Activated T-cell treated with anti-CD3 and anti-CD28 coated beads, Interleukin-2, amount 50 U/mL, for 72 hours (primary cell): ENCODE measurements at places on chromosomes 1 and 21. TPM values are rescaled to one million over a fixed set of nuclear protein-coding genes. Genes with fewer than 3 reads are reported as not detected.

DNA sequence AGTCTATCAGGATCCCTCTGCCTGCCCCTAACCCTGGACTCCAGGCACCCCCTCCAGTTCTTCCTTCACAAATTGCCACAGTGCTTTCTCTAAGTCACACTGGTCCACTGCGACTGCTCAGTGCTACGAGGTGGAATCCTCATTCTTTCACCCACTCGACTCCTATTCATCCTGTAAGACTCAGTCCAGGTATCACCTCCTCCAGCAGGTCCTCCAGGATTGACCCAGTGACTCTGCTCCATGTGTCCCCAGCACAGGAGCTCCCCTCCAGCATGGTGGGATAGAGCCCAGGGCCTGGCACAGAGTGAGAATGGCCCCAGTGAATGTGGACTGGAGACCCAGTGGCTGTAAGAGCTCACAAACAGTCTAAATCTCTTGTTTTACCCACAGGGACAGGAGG is 45.5 kb upstream of the WNT4 start:
- no peak overlapping the region for H3K4me3 ChIP-seq
- DNase-seq = no peak
- H3K27ac ChIP-seq = no peak overlapping the region
- H3K27me3 ChIP-seq = peaks cover 19% of the 10 kb centered on the region
- H3K36me3 ChIP-seq = no peaks in the 10 kb centered on the region

DNA sequence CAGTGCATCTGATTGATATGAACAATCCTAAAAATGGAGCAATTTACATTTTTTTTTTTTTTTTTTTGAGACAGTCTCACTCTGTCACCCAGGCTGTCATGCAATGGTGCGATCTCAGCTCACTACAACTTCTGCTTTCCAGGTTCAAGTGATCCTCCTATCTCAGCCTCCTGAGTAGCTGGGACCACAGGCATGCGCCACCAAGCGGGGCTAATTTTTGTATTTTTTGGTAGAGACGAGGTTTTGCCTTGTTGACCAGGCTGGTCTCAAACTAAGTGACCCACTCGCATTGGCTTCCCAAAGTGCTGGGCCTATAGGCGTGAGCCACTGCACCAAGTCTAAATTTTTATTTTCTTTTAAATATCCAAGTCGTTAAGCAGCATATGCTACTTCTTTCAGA is 109.0 kb downstream of the FAF1 start:
- DNase-seq = no peak
- H3K4me1 ChIP-seq = no peaks in the 10 kb centered on the region
- H3K4me3 ChIP-seq = no peak overlapping the region

DNA sequence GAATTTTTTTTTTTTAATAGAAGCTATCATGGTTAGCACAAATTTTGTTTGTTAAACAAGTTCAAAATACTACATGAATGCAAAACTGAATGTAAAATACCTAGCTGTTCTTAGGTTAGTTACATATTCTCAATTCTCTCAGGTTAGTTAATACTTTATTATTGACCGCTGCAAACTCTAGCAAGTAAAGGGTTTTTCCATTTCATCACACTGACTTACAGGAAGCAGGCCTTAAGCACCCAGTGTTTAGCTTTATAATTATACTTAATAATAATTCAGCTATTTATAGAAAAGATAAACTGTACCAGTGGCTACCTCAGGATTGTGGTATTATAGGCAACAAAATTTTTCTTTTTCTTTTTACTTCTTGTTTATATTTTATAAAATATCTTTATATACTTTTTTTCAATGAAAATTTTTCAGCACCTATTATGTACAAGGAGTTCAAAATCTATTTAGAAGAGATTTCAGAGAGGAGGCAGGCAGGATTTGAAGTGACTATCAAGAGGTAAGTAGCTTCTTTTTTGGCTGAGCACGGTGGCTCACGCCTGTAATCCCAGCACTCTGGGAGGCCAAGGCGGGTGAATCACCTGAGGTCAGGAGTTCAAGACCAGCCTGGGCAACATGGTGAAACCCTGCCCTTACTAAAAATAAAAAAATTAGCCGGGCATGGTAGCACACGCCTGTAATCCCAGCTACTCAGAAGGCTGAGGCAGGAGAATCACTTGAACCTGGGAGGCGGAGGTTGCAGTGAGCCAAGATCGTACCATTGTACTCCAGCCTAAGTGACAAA is 17.9 kb downstream of the PLPP3 start:
- H3K27me3 ChIP-seq = no peaks in the 10 kb centered on the region
- no peak for DNase-seq
- H3K4me1 ChIP-seq = no peaks in the 10 kb centered on the region

DNA sequence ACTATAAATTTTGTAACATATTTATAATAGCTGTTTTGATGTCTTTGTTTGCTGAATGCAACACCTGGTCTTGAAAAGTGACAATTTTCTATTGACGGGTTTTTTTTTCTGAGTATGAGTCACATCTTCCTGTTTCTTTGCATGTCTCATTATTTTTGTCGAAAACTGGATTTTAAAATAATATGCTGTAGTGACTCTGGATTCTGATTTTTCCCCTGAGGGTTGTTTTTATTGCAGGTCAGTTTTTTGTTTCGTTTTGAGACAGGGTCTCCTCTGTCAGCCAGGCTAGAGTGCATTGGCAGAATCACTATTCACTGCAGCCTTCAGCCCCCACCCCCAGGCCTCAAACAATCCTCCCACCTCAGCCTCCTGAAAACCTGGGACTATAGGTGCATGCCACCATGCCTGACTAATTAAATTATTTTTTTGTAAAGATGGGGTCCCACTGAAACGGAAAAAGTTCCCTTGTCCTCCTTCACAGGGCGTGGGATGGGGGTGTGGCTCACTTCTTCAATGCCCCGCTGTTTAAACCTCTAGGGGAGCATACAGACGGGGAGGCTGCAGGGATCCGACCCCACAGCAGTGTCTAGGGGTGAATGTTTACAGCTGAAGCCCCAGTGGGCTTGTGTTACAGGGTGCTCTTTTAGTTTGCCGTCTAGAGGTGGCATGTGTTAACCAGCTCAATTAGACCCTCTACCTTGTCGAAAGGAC is 11.3 kb upstream of the PPIE start:
- H3K36me3 ChIP-seq = no peaks in the 10 kb centered on the region
- H3K27me3 ChIP-seq = peaks cover 74% of the 10 kb centered on the region
- peak overlapping the region; percentile 47 for H3K4me3 ChIP-seq
- peaks cover 32% of the 10 kb centered on the region for H3K4me1 ChIP-seq

LRRC38 gene
- total RNA-seq = not detected

- H3K4me1 ChIP-seq = peaks cover 28% of the 10 kb centered on the region
- H3K36me3 ChIP-seq = no peaks in the 10 kb centered on the region
- H3K4me3 ChIP-seq = no peak overlapping the region
Measured at GRCh38 chr1:174954671-174955669, 44.8 kb upstream of the CACYBP start.

CNIH4 gene
- total RNA-seq = 50.3 TPM

CRABP2 gene
- 2.5 TPM for total RNA-seq

DNA sequence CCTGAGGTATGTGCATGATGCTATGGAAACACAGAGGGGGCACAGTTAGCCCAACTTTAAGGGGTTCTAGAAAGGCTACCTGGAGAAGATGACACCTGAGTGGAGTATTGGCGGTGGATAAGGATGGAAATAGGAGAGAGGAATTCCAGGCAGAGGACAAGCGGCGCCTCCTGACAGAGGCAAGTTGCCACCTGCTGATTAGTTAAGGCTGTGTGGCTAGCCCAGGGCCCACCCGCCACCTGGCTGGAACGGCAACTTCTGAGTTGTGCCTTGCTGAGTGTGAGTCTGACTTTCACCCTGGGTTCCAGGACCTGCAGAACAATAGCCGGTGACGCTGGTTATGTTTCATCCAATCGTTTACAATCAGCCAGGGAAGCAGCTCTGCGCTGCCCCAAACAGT is 126.9 kb upstream of the LMO4 start:
- peaks cover 17% of the 10 kb centered on the region for H3K4me1 ChIP-seq
- H3K27me3 ChIP-seq = peaks cover 75% of the 10 kb centered on the region
- H3K4me3 ChIP-seq = no peak overlapping the region
- no peak for DNase-seq
- H3K27ac ChIP-seq = no peak overlapping the region

PLEKHN1 gene
- 1.9 TPM for total RNA-seq

GRCh38 chr1:33268457-33268856 is 12.2 kb downstream of the ZNF362 start:
- H3K4me1 ChIP-seq = peaks cover 9% of the 10 kb centered on the region
- H3K27ac ChIP-seq = no peak overlapping the region
- no peak overlapping the region for H3K4me3 ChIP-seq
- no peaks in the 10 kb centered on the region for H3K27me3 ChIP-seq
- DNase-seq = no peak
- H3K36me3 ChIP-seq = no peaks in the 10 kb centered on the region

CDA gene
- total RNA-seq = not detected

KCNJ9 gene
- 0.05 TPM for total RNA-seq

- H3K27ac ChIP-seq = no peak overlapping the region
- no peaks in the 10 kb centered on the region for H3K27me3 ChIP-seq
- H3K4me1 ChIP-seq = peaks cover 17% of the 10 kb centered on the region
- H3K36me3 ChIP-seq = peaks cover 10% of the 10 kb centered on the region
Measured at GRCh38 chr1:156048663-156049258, 4.8 kb downstream of the UBQLN4 start.

DNA sequence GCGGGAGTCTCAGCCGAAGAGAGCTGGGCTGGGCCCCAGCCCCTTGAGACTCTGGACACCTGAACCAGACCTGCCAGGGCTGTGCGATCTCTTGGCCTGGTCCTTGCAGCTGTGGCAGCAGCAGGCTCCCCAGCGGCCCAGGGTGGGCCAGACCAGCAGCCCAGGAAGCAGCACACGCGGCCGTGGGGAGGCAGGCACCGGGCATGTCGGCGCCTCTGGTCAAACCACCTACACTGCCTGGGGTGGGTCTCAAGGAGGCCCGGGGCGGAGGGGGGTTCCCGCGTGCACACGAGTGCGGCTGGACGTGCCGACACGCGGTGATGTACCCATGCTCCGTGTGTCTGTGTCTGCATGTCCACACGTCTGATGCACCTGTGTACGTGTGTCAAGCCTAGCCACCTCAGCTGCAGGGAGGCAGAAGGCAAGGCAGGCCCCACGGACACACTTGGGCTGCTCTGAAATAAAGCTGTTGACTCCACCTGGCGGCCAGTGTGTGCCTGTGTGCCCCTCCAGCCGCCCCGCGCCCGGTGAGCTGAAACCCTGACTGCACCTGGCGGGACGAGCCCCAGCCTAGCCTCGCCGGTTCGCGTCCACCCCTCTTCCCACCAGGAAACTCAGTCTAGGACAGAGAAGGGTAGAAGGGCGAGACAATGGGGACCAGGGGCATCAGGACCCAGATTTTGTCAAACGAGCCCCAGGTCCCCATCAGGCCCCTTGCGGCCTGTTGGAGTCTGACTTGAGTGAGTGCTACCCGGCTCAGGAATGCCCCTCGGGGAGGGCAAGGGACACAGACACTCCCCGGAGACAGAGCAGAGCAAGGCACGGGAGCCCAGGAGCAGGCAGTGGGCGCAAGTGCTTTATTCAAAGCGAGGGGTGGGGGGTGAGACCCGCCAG is 11.6 kb downstream of the SCNN1D start:
- no peak overlapping the region for H3K27ac ChIP-seq
- no peaks in the 10 kb centered on the region for H3K27me3 ChIP-seq
- no peak overlapping the region for H3K4me3 ChIP-seq
- no peaks in the 10 kb centered on the region for H3K36me3 ChIP-seq
- peak; percentile 70 for DNase-seq
- H3K4me1 ChIP-seq = peaks cover 4% of the 10 kb centered on the region

DNA sequence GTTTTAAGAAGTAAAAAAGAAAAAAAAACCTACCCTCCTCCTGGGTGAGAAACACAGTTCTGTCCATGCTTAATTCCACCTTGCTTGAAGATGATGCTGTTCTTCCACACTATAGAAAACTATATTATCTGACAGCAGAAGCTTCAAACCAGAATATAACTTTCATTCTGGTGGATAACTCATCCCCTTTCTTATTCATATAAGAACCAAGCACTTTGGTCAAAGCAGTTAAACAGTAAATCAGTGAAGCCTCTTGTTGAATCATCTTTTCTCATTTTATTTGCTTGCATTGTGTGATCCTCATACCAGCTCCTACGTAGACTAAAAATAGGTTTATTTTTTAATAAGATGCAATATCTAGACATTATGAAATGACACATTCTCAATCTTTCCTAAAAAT is 36.7 kb upstream of the PRDX6 start:
- no peaks in the 10 kb centered on the region for H3K27me3 ChIP-seq
- no peak for DNase-seq
- no peak overlapping the region for H3K4me3 ChIP-seq
- H3K4me1 ChIP-seq = peaks cover 19% of the 10 kb centered on the region

GRCh38 chr1:97903626-97904025 is 17.2 kb downstream of the DPYD start:
- H3K36me3 ChIP-seq = peaks cover 4% of the 10 kb centered on the region
- H3K4me1 ChIP-seq = peaks cover 37% of the 10 kb centered on the region
- no peak overlapping the region for H3K27ac ChIP-seq
- no peaks in the 10 kb centered on the region for H3K27me3 ChIP-seq

DNA sequence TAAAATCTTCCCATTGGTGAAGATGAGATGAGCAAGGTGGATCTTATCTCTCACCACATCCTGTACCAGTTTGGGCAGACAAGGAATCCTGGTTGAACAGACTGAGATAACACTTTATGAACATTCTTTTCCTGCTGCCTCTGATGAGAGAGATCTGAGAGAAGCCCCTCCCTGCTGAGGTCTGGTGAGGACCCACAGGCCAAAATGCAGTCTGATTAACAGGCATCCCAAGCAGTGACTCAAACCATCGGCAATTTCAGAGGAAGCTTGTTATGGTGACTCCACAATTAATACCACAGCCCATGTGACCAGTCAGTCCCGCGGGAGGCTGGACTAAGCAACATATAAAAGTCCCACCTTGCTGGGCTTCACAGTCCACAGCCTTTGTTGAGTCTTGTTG is at the start of gene PRR9:
Gene PRR9, plus strand, starts transcription at position 373 of the 400 bp plus-strand sequence. CDS start 561 bp downstream, outside the sequence.
- H3K27ac ChIP-seq = no peak within 1 kb of the TSS
- no peaks in the 10 kb centered on the region for H3K4me1 ChIP-seq
- H3K36me3 ChIP-seq = no peaks in the 10 kb centered on the region

- peaks cover 16% of the 10 kb centered on the region for H3K36me3 ChIP-seq
- H3K4me1 ChIP-seq = peaks cover 22% of the 10 kb centered on the region
- no peak overlapping the region for H3K4me3 ChIP-seq
- no peak overlapping the region for H3K27ac ChIP-seq
Measured at GRCh38 chr1:172815740-172816139, 156.8 kb downstream of the FASLG start.

- H3K36me3 ChIP-seq = no peaks in the 10 kb centered on the region
- DNase-seq = no peak
- H3K4me1 ChIP-seq = peaks cover 25% of the 10 kb centered on the region
Measured at GRCh38 chr1:19046972-19047731, 90.7 kb upstream of the IFFO2 start.
